ENCODE measurements at places on chromosomes 4 and X.

DNA sequence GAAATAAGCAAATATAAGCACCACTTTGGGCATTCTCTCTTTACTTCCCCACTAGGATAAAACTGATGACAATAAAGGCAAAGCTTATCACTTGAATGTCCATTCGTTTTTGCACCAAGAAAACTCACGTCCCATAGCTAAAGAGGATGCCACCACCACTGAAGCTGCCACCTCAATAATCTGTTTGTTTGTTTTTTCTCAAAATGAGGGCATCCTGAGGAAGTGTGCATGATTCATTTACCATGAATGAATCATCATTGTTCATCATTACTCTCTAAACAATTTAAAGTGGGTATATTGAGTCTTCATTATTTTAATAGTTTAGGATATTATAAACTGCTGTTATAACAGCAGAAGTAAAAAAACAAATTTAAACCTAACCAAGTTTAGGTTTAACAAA, 168.2 kb downstream of the DCTD start:
- no peak for DNase-seq

DNA sequence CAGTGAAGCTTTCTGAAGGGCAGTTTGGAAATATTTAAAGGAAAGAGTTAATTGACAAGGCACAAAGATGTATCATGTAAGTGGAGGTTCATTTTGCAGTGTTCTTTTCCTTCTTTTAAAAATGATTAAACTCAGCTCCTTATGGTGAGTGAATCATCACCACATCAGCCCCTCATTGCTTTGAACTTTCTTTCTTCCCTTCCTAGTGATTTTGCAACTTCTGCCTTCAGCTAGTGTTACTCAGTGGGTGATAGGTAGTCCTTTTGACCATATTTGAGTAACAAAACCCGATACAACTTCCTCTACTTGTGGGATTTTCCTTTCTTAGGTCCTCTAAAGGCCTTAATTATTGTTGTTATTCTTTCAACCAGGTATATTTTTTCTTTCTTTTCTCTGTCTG, 8.2 kb downstream of the ZCCHC4 start:
- DNase-seq: peak; percentile 69

GRCh38 chr4:1191621-1192020, 19.2 kb upstream of the SPON2 start:
- DNase-seq: no peak

- no peak for DNase-seq
Measured at GRCh38 chr4:149214301-149214700, 601.3 kb downstream of the IQCM start.

All from astrocyte of the cerebellum (primary cell).